ENCODE measurements at places on chromosomes 6 and 20. TPM values are rescaled to one million over a fixed set of nuclear protein-coding genes. Genes with fewer than 3 reads are reported as not detected.

The CPXM1 gene
- 46.8 TPM for polyA plus RNA-seq

The COL21A1 gene
- 103 TPM for polyA plus RNA-seq

The PERP gene
- polyA plus RNA-seq, result 2.3 TPM

The DLK2 gene
- polyA plus RNA-seq, result 1.9 TPM

The ATP6V1G2 gene
- polyA plus RNA-seq, result 4.2 TPM

The HUS1B gene
- not detected for polyA plus RNA-seq

The CYB5R4 gene
- polyA plus RNA-seq, result 11.9 TPM

The ENPP5 gene
- polyA plus RNA-seq, result 3.9 TPM

The PLCB4 gene
- 3.2 TPM for polyA plus RNA-seq

DNA sequence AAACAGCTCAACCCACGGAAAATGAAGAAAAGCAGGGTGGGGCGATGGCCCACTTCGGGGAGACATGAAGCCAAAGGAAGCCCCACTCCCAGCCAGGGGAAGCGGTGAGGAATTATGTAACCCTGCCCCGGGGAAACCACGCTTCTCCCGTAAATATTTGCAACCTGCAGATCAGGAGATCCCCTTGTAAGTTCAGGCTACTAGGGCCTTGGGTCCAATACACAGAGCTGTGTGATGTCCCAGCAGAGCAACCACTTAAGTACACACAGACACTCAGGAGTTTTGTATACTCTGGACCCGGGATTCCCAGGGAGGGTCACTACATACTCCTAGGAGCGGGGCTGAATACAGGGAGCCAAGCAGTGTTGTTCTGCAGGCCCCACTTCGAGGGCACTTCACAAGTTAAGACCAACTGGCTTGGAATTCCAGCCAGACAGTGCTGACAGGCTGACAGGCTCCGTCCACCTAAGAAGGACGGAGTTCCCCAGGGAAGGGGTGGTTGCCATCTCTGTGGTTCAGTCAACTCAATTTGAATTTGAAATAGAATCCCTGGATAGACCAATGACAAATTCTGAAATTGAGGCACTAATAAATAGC, 301.4 kb upstream of the THEMIS start:
- no peak for DNase-seq

DNA sequence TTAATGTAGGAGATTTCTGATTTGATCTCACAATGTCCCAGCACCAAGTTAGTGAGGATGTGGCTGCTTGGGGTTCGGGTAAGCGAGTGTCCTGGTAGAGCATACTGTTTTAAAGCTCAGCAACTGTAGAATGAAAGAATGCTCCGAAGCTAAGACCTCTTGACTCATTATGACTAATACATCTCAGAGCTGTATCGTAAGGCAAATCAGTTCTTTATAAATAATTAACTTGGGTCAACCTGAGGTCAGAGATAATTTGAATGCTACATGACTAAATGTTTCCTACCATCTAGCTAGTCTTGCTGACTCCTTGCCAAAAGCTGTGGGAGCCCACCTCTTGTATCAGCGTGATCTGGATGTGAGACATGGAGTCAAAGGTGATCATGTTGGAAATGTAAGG, 128.8 kb upstream of the PDE7B start:
- no peak for DNase-seq

DNA sequence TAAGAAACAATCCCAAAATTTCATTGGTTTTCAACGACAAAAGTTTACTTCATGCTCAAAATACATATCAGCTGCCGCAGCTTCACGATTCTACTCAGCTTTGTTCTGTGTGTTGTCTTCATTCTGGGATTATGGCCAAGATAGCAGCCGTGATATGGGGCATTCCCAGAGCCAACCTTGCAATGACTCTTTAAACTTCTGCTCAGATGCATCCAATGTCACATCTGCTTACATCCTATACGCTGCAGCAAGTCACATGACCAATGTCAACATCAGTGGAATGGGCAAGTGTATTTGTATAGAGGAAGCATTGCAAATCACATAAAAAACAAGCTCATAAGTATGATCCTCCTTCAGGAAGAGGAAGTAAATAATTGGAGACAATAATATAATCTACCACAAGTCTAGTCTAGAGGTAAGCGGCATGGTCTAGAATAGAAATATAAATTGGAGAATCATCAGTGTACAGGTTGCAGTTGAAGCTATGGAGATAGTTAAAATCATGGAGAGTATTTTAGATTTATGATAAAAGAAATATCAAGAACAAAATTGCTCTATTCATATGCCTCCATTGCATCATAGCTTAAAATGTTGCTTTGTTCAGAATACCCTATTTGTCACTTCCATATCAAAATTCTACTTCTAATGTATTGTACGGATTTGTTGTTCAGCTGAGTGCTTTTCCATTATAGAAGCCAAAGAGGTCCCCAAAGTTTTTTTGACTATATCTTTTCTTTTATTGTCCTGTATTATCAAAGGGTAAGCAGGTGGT, 7.2 kb upstream of the C6orf141 start:
- DNase-seq, result no peak

DNA sequence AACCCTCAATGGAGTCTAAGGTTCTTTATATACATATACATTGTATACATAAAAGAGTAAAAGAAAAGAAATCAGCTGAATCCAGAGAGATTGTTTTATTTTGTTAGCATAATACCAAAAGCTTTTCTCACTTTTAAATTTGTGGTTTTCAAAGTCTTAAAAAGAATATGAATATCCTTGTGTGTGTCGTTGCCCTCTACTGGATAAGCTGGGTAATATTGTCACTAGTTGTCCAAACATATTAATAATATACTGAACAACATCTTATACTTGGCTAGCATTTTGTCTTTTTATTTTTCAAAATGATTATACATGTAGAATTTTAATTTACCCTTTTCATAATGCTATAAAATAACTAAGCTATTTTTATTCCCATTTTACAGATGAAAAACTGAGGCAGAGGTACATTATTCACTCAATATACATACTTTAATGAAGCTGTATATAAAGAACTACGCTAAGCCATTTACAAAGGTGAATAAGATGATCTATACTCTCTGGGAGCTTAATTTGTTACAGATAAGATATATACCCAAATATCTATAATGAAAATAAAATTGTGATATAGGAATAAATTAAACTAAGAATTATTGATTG, 531.7 kb downstream of the TFAP2B start:
- DNase-seq, result no peak

DNA sequence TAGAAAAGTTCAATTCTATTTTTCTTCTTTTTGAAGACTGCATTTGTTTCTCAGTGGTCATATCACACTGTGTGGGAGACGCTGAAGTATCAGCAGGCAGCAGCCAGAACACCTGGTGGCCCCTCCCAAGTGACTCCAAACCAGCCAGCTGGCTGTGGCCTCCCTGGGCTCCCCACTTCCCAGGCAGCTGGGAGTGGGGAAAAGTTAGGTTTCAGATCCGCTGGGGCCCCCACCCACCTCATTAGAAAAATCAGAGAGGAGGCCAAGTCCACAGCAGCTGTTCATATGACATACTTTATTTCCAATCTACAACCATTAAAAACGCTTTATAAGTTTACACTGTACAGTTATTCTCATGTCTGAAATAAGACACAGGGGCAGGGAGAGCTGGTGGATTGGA, 3.6 kb upstream of the DSN1 start:
- DNase-seq, result peak; percentile 56

- no peak for DNase-seq
Observed at GRCh38 chr6:85580878-85581267, 12.8 kb downstream of the SNX14 start.

DNA sequence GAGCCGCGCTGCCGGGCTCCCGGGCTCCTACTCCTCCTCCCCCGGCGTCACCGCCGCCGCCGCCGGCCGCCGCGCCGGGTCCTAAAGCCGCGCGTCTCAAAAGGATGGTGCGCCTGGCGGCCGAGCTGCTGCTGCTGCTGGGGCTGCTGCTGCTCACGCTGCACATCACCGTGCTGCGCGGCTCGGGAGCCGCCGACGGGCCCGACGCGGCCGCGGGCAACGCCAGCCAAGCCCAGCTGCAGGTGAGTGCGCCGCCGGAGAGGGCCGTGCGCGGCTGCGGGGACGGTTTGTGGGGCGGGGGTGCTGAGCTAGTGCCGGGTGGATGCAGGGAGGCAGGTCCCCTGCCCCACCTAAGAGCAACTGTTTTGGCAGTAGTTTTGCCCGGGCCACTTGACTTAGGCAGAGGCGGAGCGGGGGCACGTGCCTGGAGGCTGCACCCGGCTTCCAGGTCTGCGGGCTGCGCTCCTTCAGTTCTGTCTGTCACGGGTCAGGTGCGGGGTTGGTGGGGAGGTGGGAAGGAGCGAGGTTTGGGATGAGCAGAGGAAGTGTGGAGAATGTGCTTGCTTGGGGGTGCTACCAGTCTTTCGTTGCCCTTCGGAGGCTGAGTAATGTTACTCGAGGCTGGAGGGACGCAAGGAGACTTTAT, 722 bp downstream of the ISM1 start:
- DNase-seq, result peak; percentile 48

DNA sequence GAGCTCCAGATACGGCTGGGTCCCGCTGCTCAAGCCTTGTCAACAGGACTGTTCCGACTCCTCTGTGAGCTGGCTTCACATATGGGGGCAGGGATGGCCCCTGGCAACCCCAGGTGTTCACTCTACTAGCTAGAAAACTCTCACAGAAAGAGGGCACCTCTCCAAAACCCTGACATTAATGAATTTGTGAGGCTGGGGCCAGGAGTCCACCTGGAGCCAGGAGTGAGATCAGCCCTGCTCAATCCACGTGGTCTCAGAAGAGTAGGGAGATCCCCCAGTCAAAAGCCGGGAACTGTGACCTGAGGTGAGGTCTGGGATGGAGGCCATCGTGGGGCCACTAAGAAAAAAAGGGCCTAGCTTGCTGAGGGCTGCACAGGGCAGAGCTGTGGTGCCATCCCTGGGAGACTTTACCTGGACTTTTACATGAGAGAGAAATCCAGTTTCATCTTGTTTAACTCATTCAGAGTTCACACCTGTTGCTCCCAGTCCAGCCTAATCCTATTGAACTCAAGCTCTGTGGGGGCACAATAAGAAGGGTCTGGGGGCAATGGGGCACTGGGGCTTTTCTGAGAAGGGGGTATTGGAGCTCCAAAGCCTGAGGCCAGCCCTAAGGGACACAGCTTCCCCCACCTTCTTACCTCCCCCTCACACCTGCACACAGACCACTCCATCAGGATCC, 144.3 kb upstream of the MLN start:
- no peak for DNase-seq

All from hindlimb muscle (tissue), 1 donor.